ENCODE measurements at places on chromosomes 6 and 20. TPM values are rescaled to one million over a fixed set of nuclear protein-coding genes. Genes with fewer than 3 reads are reported as not detected.

The AVP gene
- total RNA-seq = not detected

DNA sequence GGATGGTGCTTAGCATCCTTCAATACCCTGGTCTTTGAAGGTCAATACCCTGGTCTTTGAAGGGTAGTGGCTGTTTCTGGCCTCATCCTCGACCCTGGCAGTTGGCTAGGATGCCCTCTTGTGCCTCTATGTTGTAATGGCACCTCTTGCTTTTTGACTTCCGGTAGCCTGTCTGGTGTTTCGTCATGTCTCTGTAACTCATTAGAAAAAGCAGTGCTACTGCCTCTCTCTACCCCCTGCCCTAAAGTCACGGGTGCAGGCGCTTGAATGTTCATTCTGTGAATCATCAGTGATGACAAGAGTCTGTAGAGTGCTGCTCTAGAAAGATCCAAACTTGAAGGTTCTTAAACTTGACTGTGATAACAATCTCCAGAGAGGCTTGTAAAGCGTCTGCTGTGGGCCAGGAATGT lies 28.3 kb downstream of the RSPO4 start:
- peak; percentile 91 for DNase-seq

- no peak for DNase-seq
Measured at GRCh38 chr6:85192596-85192995, 257.3 kb upstream of the NT5E start.

GRCh38 chr20:61767761-61768494 lies 297.8 kb downstream of the TAF4 start:
- peak; percentile 71 for DNase-seq

Measured in osteoblast (primary cell).